Neural progenitor cell (in vitro differentiated cells): ENCODE measurements at places on chromosomes 6 and 20. TPM values are rescaled to one million over a fixed set of nuclear protein-coding genes. Genes with fewer than 3 reads are reported as not detected.

- DNase-seq: peak; percentile 39
These were observed 57.4 kb upstream of the TFAP2D start for GRCh38 chr6:50655848-50656453.

- no peak for DNase-seq
These were observed 16.6 kb upstream of the FBXO9 start for GRCh38 chr6:53048431-53049195.

DNA sequence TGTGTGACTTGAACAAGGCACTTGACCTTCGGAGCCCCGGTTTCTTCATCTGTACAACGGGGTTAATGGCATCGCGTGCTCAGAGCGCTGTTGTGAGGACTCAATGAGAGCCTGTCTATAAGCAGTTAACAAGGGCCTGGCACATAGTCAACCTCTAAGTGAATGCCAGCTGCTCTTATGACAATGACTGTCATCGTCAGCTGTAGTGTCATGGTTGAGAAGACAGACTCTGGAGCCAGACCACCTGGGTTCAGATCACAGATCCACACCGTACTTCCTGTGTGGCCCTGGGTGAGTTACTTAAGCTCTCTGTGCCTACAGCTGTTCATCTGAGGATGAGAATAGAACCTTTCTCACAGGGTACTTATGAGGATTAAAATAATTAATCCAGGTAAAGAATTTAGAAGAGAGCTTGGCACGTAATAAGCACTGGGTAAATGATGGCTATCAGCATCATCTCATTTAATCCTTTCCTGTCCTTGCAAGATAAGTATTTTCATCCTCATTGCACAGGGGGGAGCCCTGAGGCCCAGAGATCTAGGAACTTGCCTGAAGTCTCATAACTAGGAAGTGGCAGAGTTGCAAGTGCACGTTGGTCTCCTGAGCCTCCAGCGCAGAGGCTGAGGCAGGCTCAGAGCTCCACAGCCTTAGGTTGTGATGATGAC, 105.3 kb downstream of the EYA2 start:
- no peak for DNase-seq

- DNase-seq: peak; percentile 81
These were observed 195.0 kb upstream of the CEP162 start for GRCh38 chr6:84422380-84422968.

GRCh38 chr6:22622351-22622750, 53.0 kb downstream of the HDGFL1 start:
- DNase-seq: no peak

DNA sequence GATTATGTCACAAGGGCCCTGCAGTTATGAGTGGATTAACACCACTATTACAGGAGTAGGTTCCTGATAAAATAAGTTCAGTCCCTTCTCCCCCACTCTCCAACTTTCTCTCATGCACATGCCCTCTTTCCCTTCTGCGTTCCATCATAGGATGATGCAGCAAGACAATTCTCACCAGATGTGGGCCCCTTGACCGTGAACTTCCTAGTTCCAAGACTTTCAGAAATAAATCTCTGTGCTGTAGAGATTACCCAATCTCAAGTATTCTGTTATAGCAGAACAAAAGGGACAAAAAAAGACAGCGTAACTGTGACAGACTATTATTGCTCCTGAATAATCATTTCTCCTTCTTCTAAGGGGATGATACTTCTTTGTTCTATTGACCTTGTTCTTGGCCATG, 33.8 kb upstream of the TMEM244 start:
- no peak for DNase-seq

DNA sequence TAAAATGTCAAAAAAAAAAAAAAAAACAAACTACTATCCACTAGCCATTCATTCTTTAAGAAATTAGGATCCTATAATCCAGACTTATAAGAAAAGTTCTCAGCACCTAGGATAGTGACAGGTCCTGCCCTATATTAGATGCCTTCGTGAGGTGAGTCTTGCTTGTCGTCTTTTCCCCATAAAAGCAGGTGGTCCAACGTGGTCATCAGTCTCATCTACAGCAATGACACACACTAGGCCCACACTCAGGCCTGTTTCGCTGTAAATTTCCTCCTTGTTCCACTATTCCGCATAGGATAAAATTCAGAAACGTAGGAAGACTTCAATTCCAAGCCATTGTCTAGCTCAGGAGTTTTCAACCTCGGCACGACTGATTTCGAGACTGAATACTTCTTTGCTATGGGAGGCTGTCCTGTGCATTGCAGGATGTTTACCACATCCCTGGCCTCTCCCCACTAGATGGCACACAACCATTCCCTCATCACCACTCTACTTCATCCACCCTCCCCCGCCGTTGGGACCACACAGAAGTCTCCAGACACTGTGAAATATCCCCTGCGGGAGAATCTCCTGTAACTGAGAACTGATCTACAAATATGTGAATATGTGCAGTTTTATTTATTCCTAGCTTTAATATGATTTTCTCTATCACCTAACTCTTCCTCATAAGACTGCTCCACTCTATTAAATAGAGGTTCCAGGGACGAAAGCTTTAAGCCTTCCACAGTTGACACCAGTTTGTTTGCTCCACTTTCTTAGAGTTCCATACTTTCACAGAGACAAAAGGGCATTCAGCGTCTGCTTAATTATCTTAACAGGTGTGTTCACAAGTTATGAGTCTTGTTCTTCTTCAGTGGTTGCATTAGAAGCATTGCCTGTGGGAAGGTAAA, 346.3 kb downstream of the BMP2 start:
- DNase-seq: peak; percentile 83

GRCh38 chr6:39566456-39566855, 158.8 kb downstream of the KIF6 start:
- no peak for DNase-seq

GRCh38 chr6:2476376-2476775, 231.0 kb upstream of the GMDS start:
- no peak for DNase-seq

- peak; percentile 26 for DNase-seq
These were observed 39.8 kb downstream of the ADTRP start for GRCh38 chr6:11738661-11739375.

DNA sequence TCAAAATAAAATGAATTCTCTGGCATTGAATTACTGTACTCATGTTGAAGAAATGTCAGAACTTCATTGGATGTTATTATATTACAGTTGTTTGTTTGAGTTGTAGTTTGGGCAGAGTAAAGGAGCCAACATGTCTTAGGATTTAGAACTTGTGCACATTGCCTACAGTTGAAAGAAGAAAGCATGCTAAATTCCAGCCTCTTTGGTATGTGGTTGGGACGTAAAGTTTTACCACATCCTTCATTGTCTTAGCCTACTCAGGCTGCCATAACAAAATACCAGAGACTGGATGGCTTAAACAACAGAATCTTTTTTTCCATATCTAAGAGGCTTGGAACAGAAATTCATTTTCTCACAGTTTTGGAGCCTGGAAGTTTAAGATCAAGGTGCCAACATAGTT, 42.4 kb downstream of the HFE start:
- DNase-seq: no peak

- DNase-seq: no peak
These were observed 12.6 kb downstream of the HLA-DPB1 start for GRCh38 chr6:33088258-33088930.

DNA sequence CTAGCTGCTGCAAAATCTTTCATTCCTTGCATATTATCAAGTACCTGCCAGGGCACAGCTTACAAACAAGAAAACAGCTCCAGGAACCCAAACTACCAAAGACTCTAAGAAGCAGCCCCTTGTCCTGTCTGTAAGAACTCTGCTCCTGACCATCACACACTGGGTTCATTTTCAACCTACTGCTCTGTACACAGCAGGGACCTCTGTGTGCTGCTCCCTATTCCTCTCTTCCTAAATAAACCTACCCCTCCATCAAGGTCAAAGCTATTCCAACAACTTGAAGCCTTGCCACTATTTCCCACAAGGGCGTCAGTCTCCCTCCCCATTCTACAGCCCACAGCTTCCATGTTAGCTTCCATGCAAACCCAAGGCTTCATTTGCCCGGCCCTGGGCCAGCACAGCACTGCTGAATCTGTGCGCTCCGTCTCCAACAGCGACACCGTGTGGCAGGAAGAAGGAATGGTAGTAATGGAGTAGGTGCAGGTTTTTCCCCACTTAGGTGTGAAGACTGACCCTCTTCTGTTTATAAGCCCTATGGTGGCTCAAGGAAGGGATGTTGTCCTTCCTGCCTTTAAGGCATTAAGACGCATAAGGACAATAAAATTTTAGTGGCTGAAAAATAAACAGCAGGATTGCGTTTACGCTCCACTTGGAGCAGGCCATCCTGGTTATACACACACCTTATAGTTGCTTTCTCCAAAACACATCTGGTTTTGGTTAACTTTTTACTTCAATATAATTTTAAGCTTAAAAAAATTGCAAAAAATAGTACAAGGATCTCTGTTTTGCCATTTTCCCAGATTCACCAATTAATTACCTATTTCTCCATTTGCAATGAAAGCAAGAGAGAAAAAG, 115.2 kb upstream of the NXT1 start:
- DNase-seq: peak; percentile 75

GRCh38 chr6:127949251-127949650, 48.4 kb upstream of the THEMIS start:
- DNase-seq: no peak

GRCh38 chr6:106413722-106414121, 53.2 kb downstream of the CRYBG1 start:
- no peak for DNase-seq

DNA sequence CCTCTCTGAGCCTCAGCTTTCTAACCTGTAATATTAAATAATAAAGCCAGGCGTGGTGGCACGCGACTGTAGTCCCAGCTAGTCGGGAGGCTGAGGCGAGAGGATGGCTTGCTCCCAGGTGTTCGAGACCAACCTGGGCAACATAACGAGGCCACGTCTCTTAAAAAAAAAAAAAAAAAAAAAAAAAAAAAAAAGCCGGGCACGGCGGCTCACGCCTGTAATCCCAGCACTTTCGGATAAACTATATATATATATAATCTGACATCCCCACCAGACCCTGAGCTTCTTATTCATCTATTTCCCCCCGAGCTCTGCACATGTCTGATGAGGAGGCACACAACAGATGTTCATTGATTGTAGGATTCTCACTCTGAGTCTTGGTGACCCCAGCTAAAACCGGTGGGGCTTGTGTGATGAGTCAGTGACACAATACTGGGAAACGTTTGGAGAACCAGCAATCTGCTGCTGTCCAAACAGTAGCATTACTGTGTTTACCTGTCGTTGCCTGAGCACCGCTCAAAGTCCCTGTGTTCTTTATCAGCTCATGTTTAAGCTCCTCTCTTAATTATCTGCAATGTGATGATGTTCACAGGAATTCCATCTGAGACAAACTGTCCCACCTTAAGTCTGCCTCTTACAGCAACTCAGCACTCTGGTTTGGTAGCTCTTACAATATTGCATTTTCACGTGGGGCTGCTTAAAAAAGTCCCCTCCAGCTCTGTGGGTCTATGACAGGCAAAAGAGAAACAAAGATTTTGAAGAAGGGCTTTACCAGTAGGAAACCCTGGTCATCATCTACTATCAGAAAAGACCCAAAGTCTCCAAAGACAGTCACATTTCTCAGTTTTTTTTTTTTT, 1.0 kb upstream of the SPATA2 start:
- DNase-seq: no peak

GRCh38 chr6:105985098-105985815, 100.9 kb upstream of the PRDM1 start:
- no peak for DNase-seq

DNA sequence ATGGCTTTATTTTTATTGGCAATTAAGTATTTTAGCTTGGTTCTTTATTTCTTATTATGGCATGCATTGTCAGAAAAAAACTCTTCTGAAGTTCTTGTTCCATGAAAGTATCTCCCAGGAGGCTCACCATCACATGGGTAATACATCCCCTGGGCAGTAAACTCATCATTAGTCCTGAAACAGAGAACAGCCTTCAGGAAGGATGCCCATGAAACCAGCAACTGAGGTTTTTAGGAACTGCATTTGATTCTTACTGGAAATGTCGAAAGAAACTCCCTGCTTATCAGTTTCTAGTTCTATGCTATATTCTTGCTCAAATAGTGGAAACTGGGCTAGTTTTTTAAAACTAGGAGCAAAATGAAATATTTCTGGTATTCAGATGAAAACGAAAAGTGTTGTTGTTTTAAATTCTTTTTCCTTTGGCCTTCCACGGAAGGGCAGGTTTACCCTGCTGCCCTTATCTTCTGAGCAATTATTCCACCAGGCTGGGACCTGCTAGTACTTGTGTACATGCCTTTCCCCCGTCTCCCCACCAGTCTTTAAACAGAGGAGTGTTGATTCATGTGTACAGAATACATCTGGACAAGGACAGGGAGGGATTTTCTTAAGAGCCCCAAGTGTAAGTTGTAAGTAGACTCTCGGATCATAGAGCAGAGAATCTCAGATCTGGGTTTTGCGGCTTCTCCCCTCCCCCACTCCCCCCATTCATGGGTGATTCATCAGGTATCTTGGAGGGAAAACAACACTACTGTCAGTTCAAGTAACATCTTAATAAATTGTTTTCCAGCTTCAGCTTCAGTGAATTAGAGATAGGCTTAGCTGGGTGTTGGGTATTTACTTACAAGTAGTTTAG, 81.5 kb downstream of the RTN4IP1 start:
- DNase-seq: no peak

- no peak for DNase-seq
These were observed 235.5 kb downstream of the SYNDIG1 start for GRCh38 chr20:24704899-24705298.

ZFP57 gene
- not detected in 2 replicates for total RNA-seq

EYS gene
- 0.03 TPM in 1 of 2 replicates, not detected in the other for total RNA-seq

GPR63 gene
- total RNA-seq: 13.2 and 18.2 TPM in 2 replicates

TFAP2A gene
- total RNA-seq: 0.39 and 0.65 TPM in 2 replicates

CRISP3 gene
- not detected in 2 replicates for total RNA-seq
